SW 1271 (cell line): ENCODE measurements at places on chromosomes 5 and 9.

DNA sequence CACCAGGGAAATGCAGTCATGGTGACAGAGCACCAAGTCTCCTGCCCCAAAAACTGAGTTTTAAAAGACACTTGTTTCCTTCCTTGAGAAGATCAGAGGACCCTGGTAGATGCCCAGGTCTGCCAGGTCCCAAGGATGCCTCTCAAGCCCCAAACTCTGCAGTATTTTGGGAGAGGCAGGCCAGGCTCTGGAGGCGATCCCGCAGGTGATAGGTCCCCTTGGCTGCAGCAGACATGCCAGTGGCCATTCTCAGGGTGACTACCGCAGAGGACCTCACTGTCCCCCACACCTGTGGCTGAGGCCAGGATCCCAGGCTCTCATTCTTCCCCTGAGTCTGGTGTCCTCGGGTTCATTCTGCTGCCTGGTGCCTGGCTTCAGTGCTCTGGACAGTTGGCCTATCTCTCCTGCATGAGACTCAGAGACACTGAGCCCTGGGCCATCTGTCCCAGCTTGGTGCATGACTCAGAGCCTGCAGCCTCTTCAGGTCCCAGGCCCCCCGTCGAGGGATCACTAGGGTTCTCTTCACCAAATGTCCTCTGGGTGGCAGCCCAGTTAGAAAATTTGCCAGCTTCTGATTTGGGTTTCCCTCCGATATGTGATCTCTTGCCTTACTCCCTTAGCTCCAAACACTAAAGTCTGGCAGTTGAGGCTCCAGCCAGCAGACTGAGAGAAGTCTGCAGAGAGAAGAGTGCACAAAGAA, 59.7 kb upstream of the GARNL3 start:
- no peak for DNase-seq

DNA sequence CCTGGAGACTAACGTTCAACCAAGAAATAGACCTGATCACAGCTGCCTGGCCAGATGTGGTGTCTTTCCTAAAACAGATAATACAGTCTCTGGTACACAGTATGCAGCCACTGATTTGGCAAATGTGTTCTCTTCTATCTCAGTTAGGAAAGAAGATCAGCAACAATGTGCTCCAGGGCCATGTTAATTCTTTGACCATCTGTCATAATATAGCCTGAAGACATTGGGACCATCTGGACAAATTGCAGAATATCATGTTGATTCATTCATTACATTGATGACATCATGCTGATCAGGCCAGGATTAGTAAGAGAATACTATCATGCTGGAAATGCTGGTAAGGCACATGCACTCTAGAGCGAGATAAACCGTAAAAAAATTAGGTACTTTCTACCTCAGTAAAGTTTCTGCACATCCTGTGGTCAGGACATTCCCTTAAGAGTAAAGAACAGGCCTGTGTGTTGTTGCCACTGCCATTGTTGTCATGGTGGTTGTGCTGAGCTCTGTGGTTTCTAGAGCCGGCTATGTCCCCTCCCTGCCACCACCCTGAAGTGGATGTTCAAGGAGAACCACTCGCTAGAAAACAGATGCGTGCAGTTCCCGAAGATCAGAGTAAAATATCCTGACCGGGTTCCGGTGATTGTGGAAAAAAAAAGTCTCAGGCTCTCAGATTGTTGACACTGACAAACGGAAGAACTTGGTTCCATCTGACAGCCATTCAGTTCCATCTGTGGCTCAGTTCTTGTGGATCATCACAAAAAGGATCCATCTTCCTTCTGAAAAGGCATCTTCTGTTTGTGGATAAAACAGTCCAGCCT, 6.4 kb upstream of the JMY start:
- DNase-seq, result no peak

- DNase-seq, result no peak
Measured at GRCh38 chr5:107704681-107705401, 34.1 kb upstream of the EFNA5 start.

DNA sequence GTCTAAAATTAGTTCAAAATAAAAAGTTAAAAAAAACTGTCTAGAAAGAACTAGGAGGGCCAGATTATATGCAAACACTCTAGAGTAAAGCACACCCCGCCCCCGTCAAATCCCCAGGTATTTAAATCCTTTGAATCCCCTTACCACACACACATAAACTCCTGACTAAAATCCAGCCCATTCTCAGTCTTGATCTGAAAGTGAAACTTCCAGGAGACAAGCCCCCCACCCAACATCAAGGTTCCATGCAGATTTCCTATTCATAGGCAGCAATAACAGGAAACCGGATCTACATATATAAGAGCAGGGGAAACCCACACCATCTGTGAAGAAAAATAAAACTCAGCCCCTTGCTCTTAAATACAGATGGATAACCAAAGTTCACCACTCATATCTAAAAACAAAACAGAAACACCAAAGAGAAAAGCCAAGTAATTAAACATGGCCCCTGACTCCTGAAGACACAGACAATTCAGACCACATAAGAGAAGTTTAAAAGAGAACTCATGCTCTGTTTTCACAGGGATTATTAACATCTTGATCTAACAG, 42.3 kb downstream of the MARCHF3 start:
- no peak for DNase-seq

- DNase-seq, result no peak
Measured at GRCh38 chr5:12095808-12096281, 191.6 kb upstream of the CTNND2 start.

DNA sequence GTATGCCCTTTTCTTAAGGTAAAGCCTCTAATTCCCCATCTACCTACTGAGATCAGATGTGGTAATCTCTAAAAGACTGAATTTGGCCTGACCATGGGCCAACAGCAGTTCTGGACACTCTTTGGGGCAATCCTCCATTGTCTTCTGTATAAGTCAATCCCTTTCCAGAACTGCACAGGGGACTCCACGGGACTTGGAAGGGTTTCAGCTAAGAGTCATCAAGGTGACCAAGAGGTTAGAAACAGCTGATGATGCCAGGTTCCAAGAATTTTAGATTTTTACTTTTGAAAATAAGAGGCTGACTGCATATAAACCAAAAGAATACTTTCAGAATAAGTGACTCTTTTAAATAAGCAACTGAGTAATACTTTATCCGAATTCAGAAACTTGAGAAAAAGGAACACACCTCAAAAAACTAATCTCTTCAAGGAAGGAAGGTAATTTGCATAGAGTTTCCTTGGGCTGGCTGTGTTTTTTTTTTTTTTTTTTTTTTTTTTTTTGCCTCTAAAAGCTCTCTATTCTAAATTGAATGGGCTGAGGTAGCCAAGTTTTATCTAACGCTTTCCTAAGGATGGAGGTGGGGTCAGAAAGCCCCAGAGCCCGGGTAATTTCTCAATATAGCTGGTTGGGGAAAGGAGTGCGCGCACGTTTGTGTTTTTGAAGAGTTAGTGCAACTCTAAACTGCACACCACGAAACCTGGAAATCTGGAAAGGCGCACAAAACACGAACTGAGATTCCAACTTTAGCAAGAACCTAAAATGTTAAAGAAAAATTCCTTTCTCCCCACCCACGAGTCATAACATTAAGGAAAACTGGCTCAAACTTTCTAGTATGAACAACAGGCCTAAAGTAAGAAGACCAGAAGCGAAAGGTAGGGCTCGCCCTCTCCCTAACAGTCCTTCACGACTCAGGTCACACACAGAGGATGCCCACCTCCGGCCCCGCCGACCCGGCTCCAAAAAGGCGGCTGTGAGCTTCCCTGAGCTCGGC, 1.3 kb downstream of the VCP start:
- DNase-seq, result no peak

GRCh38 chr5:112570708-112571444, 151.8 kb upstream of the EPB41L4A start:
- no peak for DNase-seq

DNA sequence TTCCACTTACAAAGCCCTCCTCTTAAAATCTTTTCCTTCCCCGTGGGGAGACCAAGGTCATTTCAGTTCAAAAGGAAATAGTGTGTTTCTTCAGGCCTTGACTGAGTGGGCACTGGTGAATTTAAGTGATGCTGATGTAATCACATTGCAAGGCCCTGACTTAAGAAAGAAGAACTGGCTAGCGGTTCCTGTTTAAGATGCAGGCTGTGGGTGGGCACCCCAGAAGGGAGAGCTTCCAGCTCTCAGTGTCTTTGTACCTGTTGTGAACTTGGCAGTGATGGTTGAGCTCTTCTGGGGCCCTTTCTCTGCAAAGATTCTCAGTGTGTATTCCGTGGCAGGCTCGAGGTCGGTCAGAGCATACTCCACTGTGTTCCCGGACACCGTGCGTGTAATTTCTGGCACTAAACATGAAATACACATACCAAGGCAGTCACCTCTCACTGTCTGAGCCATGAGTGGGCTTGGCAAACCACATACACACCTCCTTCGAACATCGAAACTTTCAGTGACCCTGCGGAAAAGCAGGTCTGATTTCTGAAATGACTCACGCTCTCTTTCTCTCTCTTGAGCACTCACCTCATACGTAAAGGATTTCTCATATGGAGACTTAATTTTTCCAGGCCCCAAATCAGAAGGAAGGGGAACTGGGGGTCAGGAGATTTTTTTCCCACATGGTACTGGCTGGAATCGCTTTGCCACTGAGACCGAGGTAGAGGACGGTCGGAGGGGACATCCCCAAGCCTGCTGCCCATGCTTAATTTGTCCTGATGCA, 81.9 kb downstream of the TNC start:
- DNase-seq, result no peak

GRCh38 chr9:129559506-129559881, 61.4 kb downstream of the C9orf50 start:
- DNase-seq, result no peak

DNA sequence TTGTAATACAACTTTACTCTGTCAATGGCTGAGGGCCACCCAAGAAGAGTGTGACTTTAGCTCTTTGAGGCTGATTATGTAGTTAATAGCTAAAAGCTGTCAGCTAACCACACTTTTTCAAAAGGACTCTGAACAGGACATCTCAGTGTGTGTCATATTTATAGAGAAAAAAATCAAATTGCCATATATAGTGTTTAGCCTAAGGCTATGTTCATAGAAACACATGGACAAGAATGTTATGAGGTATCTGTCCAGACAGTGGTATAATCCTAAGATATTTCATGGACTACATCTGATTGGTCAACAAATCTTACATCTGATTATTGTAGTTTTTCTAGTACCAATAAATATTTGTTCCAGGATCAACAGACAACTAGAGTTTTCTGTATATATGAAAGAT, 42.1 kb upstream of the CDH18 start:
- no peak for DNase-seq

- no peak for DNase-seq
Measured at GRCh38 chr9:37197158-37198038, 77.0 kb downstream of the ZCCHC7 start.
